Stimulated activated CD4-positive, alpha-beta T cell treated with anti-CD3 and anti-CD28 coated beads, Interleukin-1b, Interleukin-23, amount 100 ng/mL, for 1 hour (primary cell): ENCODE measurements at places on chromosomes 1 and 21.

DNA sequence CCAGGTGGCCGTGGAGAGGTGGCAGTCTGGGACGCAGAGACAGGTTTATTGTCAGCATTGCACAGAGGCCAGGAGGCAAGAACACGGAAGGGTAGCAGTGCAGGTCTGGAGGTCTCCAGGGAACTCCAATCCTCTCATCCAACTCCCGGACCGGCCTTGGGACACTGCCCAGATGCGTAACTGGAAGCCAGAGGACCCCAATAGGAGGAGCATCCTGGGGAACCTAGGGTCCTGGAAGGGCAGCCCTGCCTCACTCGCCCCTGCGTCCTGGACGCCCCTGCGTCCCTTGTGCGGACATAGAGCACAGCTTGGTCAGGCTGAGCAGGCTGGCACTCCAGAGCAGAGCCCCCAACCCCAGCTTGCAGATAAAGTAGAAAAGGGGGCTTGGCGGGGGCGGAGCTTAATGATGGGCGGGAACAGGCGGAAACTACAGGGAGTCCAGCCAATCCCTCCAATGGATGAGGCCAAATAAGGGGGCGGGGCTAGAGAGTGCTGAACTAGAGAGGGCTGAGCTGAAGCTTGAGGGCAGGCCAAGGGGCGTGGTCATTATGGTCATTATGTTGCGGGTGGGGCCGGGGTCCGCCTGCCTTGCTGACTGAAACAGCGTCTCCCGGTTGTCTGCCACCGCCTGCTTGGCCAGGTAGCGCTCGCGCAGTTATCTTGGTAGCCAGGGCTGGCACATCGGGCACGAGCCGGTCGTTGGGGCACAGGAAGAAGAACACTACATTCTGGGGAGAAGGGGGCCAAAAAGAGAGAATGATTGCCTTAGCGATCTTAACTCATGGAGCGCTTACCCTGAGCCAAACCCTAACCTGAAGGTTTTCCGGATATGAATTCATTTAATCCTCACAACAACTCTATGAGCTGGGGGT, 3.7 kb upstream of the ARHGEF19 start:
- DNase-seq: no peak

DNA sequence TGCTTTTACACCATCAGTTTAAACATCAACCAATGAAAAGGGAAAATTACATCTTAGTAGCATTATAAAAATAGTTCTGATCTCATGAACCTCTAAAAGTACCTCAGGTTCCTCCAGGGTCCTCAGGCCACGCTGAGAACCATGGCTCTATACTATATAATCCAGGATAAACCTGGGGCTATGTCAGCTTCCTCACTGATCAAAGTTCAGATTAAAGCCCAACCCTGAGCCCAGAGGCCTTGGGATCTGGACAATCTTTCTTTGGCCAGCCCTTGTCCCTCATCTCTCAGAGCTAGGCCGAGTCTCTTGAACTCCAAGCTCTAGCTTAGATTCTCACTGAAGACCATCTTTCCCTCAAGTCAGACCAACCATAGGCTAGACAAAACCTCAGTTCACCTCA, 168.3 kb downstream of the PLPP3 start:
- DNase-seq: no peak

DNA sequence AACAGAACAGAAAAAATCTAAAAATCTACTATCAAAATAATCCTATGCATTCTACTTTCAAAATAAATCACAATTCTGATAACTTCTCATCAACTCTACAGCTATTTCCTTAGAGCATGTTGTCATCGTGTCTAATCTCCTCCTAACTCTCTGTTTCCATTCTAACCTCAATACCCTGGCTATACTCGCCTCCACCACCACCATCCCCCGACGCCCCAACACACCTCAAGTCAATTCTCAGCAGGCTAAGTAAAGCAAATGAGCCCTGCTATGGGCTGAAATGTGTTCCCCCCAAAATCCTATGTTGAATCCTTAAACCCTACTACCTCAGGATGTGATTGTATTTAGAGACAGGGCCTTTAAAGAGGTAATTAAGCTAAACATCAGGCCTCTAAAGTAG, 34.6 kb downstream of the NRDC start:
- no peak for DNase-seq

DNA sequence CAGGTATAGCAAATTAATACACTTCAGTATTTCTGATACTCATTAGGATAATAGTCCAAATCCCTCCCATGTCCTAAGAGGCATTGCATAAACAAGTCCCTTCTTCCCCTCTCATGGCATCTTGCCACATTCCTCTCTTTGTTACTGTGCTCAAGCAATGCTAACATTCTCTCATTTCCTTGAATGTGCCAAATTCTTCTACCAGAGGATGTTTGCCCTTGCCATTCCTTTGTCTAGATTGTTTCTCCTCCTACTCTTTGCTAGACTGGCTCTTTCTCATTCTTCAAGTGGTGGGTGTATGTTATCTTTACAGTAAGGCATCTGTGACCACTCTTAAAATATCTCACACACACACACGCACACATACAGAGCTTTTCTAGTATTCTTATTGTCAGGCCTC, 621.0 kb upstream of the CXADR start:
- DNase-seq: no peak

DNA sequence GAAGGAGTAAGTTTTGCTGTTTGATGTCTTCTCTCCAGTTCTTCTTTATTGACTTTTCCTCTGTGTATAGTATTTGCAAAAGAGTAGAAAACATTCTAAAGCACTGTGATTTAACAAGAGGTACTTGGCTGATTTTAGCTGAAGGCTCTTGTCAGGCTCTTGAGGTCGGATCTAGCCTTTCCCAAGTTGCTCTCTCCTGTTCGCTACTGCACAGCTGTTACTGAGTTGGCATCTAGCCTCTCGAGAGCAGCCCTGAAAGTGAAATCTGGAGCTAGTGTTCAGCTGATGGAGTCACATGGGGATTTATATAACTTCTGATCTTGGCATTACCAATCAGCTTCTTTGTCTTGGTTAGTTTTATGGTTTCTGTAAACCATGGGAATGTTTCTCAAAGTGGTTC, 193.1 kb downstream of the RYR2 start:
- DNase-seq: no peak

- DNase-seq: no peak
Measured at GRCh38 chr1:13607002-13607401, 23.4 kb downstream of the PDPN start.

DNA sequence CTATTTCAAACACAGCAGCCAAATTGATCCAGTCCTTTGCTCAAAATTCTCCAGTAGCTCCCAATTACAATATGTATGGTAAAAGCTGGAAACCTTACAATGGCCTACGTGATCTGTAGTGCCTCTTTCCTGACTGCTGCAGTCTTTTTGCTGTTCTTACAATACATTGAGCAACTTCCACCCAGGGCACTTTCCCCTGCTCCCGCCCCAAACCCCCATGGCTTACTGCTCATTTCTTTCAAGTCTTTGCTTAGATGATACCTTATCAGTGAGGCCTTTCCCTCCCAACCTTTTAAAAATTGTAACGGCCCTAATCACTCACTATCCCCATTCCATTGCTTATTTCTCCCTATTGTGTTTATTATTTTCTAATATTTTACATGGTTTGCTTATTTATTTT, 43.9 kb upstream of the APOBEC4 start:
- DNase-seq: no peak

- no peak for DNase-seq
Measured at GRCh38 chr1:81412954-81413353, 387.8 kb upstream of the ADGRL2 start.

DNA sequence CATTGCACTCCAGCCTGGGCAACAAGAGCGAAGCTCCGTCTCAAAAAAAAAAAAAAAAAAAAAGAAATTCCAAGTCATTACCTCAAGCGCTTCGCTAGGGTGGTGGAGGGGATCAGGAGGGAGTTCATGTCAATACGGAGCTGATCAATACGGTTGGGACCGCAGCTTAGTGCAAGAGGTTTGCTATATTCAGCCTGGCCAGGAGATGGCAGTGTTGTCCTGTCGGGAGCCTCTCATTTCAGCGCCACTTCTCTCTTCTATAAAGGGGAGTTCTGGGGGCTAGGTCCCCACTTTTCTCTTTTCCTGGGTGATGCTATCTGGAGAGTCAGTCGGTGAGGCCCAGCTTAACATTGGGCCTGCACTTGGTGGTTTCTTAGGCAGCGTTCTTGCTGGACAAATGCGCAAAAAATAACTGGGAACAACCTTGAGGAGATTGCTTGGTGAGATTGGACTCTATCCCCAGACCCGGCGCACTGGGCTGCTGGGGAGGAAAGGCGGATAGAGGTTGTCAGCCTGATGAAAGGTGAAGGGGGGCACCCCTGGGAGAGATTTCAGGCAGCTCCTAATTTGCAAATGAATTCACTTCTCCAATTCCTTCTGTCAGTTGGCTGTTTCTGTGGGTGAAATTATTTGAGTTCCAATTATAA, 40.4 kb downstream of the KIAA0040 start:
- peak; percentile 60 for DNase-seq

- DNase-seq: no peak
Measured at GRCh38 chr1:58968360-58968952, 184.6 kb upstream of the JUN start.

- no peak for DNase-seq
Measured at GRCh38 chr21:25509862-25510261, 97.4 kb downstream of the MRPL39 start.

GRCh38 chr1:198776602-198777029, 137.8 kb downstream of the PTPRC start:
- no peak for DNase-seq

GRCh38 chr1:231982871-231983587, 356.4 kb downstream of the DISC1 start:
- DNase-seq: no peak

DNA sequence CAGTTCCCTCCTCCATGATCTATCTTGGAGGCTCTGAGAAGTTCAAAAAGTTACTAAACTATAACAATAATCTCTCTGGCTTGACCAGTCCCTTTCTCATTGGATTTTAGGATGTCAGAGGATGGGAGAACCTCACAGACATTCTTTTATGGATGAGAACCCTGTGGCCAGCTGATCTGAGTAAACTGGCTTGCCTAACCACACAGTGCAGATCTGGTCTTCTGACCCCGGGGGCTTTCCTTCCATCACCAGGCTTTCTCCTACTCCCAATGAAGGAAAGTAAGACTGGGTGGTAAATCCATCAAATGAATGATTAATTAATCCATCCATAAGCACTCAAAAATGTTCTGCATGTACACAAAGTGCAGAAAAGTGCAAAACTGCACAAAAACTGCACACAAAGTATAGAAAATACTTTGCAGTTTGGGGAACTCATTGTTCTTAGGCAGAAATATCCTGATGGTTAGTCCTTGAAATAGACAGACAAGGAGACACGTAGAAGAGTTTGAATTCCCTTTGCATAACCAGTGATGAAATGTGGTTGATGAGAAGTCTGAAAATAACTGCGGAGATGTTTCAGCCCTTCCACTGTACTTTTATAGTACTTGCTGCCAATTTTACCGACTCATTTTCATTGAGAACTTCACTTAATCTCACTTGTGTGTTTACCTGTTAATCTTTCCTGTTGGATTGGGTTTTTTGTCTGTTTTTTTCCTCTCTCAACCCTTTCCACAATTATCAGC, 2.5 kb upstream of the F3 start:
- DNase-seq: no peak

DNA sequence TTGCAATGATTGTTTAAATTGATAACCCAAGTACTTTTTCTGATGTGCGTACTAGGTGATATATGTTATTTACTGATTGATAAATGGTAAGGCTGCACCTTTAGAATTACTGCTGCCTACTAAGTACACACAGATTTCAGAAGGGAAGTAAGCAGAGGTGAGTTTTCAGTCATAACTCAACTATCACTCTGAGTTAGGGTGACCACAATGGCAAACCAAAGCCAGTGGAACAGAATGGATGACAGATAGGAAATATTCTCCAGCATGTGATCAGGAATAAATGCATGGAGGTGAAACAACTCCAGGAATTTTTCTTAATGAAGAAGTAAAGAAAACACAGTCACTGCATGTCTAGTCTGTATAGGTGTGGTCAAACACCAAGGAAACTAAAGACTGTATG, 7.5 kb upstream of the KCNJ15 start:
- no peak for DNase-seq

DNA sequence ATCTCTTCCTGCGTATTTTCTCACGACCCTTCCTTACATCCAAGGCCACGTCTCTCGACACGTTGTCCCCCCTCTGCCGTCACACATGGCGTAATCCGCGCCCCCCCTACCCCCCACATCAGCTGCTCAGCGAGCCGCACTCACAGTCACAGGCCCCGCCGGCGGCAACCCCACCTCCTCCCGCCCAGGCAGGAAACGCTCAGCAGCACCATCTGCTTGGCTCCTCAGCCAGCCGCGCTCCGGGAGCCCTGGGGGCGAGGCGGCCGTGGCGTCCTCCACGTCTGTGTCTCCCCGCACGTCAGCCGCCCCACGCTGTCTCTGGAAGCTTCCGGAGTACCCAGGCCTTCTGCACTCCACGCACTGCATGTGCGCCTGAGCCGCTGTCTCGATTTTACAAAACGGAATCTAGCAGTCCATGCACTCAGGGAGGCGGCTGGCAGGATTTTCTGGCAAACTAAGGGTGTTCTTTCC, 64.6 kb downstream of the SIK1 start:
- DNase-seq: peak; percentile 51

GRCh38 chr21:45209685-45210284, 77.9 kb downstream of the POFUT2 start:
- DNase-seq: no peak

DNA sequence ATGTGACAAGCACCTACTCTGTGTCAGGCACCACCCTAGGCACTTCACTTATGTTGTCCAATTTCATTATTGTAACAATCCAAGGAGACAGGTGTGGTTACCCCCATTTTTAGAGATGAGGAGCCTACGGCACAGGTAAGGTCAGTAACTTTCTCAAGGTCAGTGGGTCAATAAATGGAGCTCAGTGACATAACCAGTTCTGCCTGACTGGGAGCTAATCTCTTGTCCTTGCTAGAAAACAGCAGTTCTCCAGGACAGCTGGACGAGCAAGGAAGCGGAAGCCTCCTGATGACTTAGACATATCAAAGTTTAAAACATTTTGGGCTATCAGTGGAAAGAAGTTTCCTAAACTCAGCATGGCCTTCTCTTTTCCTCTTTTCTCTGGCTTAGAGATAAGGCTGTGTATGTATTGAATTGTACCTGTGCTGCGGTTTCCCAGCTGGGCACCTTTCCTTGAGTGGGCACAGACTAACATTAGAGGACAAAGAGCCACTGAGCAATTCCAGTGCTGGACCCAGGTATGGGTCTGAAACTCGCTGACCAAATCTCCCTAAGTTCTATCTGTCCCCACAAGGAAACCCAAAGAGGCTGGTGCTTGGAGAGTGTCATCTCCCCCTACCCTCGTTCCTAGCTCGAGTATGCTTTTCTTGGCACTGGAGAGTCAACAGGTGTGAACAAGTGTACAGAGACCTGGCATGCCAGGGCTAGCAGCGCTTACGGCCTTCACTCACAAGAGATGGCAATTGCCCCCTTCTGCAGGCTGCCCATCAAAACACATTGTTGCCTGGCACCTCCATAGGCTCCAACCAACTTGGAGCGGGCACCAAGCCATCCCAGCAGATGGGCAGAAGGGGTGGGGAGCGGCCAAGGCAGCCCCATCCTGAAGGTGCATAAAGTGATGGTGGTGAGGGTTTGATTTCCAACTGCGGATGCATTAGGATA, 456.1 kb upstream of the PROX1 start:
- no peak for DNase-seq
